ENCODE measurements at places on chromosomes 5 and 9. TPM values are rescaled to one million over a fixed set of nuclear protein-coding genes. Genes with fewer than 3 reads are reported as not detected.

- DNase-seq: no peak
- no peak overlapping the region for H3K4me3 ChIP-seq
- no peaks in the 10 kb centered on the region for H3K36me3 ChIP-seq
- H3K27ac ChIP-seq: no peak overlapping the region
Measured at GRCh38 chr9:81424431-81424830, 264.9 kb downstream of the TLE1 start.

- no peaks in the 10 kb centered on the region for H3K36me3 ChIP-seq
- no peaks in the 10 kb centered on the region for H3K27me3 ChIP-seq
- H3K27ac ChIP-seq: no peak overlapping the region
- H3K4me1 ChIP-seq: no peaks in the 10 kb centered on the region
- no peak for DNase-seq
Measured at GRCh38 chr5:132180134-132180745, 47.4 kb downstream of the P4HA2 start.

CDO1 gene
- polyA plus RNA-seq: not detected

DNA sequence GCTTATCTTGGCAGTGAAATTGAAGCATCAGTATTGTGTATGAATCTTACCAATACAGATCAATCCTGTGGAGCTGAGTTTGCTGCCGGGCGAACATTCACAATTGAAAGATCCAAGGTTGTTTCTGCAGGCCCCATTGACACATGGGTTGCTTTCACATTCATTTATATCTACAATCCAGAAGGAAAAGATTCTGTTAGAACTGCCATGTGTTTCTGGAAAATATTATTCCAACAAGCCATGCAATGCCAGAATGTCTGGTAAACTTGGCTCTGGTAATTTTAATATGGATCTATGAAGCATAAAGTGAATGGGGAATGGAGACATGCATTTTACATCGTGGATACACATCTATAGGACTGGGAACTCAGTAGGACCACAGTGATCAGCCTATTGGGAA is 180.8 kb downstream of the FBN2 start:
- H3K27ac ChIP-seq: no peak overlapping the region
- H3K36me3 ChIP-seq: no peaks in the 10 kb centered on the region
- H3K4me1 ChIP-seq: no peaks in the 10 kb centered on the region
- no peaks in the 10 kb centered on the region for H3K27me3 ChIP-seq
